ENCODE measurements at places on chromosomes 1 and 21.
A peak's percentile ranks its signal among the peaks of the same experiment; 100 is the strongest.

GRCh38 chr21:34748862-34749261, 80.1 kb downstream of the CLIC6 start:
- DNase-seq: no peak

DNA sequence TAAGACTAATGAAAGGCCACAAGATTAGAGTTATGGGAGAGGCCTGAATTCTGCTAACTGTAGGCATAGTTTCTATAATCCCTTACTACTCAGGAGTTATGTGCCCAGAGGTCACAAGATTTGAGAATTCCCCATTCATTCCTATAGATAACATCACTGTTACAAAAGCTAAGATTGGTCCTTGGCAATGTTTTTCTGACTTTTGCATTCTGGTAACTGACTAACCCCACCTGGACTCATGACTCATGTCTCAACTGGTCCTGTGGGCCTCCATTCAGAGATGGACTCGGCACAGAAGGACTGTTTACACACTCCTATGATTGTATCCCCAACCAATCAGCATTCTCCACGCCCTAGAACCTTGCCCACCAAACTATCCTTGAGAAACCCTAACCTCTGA, 249.0 kb upstream of the ZP4 start:
- no peak for DNase-seq

GRCh38 chr1:25869909-25870606, 5.5 kb downstream of the PAQR7 start:
- no peak for DNase-seq

GRCh38 chr1:3857791-3858129, 484 bp downstream of the DFFB start:
- no peak for DNase-seq

GRCh38 chr1:229514578-229515275, 6.6 kb upstream of the NUP133 start:
- DNase-seq: peak; percentile 49

GRCh38 chr1:235018161-235018560, 110.5 kb downstream of the TOMM20 start:
- DNase-seq: peak; percentile 48

GRCh38 chr1:194215448-194215847, 1029.0 kb upstream of the B3GALT2 start:
- no peak for DNase-seq

GRCh38 chr21:45887120-45887611, 94.4 kb upstream of the COL6A1 start:
- no peak for DNase-seq

- no peak for DNase-seq
These were observed 43.1 kb upstream of the PLD5 start for GRCh38 chr1:242567596-242567995.

GRCh38 chr1:153816283-153816889, 41.2 kb downstream of the SLC27A3 start:
- no peak for DNase-seq

- no peak for DNase-seq
These were observed 9.5 kb upstream of the CSF1 start for GRCh38 chr1:109901141-109901523.

- DNase-seq: no peak
These were observed 47.8 kb downstream of the TCP10L start for GRCh38 chr21:32537569-32537881.

GRCh38 chr21:40134731-40135492, 267.7 kb downstream of the PCP4 start:
- DNase-seq: no peak

GRCh38 chr1:32048440-32048839, 24.3 kb upstream of the TMEM39B start:
- no peak for DNase-seq

DNA sequence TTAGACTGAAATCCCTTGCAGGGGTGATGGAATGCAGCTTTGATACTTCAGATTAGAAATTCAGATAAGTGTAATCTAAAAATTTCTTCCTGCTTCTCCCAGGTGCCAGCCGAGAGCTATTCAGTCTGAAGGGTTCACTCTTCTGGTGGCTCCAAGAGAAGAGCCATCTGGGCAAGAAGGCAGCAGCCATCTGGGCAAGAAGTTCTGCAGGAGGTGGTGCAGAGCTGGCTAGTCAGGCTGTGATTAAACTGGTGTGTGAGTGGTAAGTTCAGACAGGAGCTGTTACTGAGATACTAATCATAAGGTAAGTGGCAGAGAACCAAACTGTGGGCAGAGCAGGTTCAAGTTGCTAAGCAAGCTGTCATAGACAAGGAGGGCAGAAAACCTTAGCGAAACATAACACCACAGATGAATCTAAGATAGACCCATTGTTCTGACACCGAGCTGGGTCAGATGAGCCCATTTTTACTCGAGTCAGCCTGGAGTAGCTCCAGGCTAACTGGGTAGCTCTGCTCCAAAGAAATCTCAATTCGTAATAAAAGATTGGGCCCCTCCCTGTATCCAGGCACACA, 14.4 kb upstream of the TP53BP2 start:
- no peak for DNase-seq

DNA sequence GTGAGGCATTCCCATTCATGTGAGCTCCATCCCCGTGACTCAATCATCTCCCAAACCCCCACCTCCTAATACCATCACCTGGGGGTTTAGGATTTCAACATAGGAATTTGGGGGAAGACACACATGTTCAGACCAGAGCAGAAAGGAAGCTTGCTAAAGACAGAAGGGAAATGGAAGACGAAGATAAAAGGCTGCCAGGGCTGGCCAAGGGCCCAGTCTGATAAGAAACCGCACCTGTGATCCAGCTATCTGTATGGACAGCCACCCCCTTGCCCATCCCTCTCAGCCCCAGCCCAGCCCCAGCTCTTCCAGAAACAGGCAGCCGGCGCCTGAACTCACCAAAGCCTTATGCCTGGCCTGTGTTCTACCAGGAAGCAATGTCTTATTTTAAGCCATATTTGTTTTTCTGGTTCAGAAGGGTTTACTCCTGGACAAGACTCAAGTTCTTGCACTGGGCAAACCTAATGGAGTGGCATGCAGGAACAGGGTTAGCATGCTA, 198.4 kb upstream of the VAMP3 start:
- DNase-seq: no peak

DNA sequence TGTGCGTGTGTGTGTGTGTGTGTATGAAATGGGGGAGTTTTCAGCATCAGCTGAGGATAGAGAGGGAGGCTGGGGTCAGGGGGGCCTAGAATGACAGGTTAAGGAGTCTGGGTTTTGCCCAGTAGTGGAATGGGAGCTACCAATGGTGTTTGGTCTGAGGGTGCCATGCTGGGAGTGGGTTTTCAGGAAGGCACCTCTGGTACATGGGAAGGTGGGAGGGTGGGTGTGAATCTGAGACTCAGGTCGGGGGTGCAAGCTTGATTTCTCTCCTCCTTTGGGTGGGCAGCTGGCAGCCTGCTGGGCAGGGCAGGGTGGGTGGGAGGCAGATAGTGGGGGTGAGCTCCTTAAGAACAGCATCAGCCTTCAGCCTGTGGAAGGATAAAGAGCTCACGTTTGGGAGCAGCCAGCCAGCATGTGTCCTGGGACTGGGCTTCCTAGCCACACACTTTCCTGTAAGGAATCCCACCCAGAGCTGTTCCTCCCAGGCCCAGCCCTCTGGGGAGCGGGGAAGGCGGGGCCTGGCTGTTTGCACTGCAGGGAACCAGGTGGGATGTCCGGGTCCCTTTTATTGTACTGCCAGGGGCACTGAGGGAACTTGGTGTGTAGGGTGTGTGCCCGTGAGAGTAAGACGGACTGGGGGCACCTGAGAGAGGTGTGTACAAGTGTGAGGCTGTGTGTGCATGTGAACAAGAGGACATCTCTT, 152.8 kb downstream of the FOXD2 start:
- no peak for DNase-seq

DNA sequence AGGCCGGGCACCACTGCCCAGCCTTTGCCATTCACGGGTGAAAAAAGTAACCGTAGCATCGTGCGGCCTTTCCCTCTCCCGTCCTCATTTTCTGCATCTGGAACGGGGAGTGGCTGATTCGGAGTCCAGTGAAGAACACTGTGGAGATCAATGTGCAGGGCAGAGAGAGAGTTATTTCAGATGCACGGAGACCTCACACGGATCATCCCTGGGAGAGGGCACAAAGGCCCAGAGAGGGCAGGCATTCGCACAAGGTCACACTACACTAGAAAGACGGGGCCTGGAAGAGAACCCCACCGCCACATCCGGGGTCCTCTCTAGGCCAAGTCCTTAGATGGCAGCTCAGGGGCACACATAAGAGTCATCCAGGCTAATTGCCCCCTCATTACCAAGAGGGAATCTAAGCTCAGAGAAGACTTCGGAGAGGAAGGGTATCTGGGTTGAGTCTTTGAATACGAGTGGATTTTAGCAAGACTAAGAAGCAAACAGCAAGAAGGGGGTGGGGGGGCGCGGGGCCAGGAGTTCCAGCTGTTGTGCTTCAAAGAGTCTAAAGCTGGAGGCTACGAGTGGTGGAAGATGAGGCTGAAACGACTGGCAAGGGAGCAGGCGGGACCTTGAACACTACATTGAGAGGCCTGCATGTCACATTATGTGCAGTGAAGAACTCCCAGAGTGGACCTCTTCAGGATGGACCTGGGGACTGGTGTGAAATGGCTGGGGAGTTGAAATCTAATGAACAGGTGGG, 857 bp downstream of the GPX7 start:
- no peak for DNase-seq

GRCh38 chr1:220219865-220220698, 52.2 kb downstream of the RAB3GAP2 start:
- DNase-seq: no peak

DNA sequence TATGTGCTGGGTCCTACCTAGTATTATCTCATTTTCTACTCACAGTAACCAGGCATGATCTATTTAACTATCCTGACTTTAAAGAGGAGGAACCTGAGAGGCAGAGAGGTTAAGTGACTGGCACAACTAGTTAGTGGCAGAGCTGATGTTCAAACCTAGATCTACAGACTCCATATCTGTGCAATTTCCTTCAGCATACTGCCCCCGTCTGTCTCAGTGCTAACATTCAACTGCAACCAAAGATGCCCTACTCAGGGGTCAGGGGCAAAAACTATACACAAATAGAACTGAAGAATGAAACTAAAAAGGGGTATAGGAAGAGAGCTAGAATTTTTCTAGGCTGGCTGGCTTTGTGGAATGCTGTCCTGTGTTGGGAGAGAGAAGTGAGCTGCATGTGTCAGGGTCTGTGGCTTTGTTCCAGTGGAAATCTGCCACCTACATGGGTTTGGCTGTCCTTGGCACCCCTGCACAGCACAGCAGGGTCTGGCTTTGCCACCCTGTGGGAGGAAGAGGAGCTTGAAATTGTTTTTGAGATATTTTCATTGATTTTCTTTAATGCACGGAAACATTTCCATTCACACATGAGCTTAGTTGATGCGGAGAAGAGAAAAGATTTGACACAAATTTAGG, 368.5 kb downstream of the RPS6KC1 start:
- no peak for DNase-seq

DNA sequence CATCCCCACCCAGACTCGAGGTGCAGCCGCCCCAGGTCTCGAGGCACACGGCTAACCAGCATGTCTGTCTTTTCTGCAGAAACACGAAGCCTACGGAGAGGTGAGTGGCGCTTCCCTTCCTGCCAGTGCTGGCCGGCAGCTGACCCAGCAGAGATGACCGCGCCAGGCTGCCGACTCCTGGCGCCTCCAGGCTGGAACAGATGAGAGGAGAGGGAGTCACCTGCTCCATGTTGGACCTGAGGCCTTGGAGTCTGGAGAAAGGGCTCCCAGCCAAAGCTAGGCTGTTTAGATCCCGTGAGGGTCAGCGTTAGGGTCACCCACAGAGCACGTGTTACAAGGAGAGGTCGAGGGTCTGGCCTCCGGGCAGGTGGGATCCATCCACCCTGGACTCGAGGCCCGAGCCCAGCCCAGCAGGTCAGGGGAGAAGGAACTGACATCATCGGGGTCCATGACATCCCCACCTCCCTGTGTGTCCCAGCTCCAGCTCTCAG, 14.9 kb downstream of the COL6A2 start:
- DNase-seq: no peak

GRCh38 chr1:150765296-150765976, at the start of gene CTSS:
Gene CTSS (minus strand): TSS chr1:150765778. CDS start chr1:150764763, 1,015 bp downstream.
- no peak for DNase-seq

- no peak for DNase-seq
These were observed 33.7 kb downstream of the XCL2 start for GRCh38 chr1:168509875-168510791.

DNA sequence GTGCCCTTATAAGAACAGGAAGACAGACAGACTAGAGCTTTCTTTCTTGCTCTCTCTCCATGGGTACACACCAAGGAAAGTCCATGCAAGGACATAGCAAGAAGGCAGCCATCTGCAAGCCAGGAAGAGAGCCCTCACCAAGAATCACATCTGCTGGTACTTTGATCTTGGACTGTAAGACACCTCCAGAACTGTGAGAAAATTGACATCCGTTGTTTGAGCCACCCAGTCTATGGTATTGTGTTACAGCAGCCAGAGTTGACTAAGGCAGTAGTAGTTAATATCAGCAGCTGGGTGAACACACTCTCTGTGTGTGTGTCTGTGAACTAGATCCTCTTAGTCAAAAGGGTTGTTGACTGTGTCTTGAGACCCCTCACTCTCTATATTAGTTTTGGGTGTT, 53.8 kb upstream of the PPP2R5A start:
- DNase-seq: no peak

DNA sequence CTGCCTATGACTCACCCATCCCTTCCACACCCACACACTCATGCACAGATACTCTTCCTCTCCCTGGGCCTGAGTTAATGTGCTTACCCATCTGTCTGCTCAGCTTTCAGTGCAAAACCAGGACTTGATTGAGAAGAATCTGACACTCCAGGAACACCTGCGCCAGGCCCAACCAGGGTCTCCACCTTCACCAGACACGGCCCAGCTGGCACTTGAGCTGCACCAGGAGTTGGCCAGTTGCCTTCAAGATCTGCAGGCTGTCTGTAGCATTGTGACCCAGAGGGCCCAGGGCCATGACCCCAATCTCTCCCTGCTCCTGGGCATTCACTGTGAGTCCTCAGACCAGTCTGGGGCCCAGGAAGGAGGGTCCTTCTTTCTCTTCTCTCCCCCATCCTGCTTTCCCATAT, 3.5 kb upstream of the SH3BGRL3 start:
- DNase-seq: no peak

DNA sequence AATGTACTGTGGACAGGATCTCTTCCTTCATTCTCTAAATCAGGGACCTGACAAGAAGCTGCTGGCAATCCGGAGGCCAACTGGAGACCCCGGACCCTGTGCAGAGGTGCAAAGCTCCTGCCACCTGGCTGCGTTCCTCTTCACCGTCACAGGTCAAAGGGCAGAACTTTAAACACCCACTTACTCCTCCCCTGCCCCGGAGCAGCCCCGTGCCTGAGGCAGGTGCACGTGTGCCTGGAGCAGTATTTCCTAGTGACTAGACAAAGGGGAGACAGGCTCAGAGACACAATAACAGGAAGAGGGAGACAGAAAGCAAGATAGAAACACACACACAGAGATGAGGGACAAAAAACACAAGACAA, 6.6 kb upstream of the PIGC start:
- no peak for DNase-seq

GRCh38 chr1:167955915-167956314, 19.0 kb upstream of the MPC2 start:
- DNase-seq: no peak

GRCh38 chr1:18530587-18531502, 50.1 kb downstream of the KLHDC7A start:
- no peak for DNase-seq
